Ammon's horn (tissue), 1 donor: ENCODE measurements at places on chromosomes 5 and 9.

GRCh38 chr5:73605223-73606087 is 20.5 kb upstream of the ARHGEF28 start:
- no peak for DNase-seq

DNA sequence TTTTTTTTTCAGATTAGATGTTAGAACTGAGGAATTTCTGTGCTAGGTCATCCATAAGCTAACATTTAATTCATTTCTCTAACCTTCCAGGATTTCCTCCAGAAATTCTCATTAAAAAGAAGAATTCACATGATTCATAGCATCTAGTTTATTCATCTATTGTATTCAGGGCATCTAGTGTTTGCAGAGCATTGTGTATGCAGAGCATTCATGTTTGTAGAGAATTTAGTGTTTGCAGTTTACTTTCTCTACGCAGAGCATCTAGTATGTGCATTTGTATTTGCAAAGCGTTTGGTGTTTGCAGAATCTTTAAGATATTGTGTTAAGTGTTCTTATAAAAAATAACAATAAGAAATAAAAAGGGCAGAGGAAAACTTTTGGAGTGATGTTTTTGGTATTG is 491.1 kb downstream of the MTRR start:
- no peak for DNase-seq

- no peak for DNase-seq
Observed at GRCh38 chr5:168755548-168756093, 176.5 kb upstream of the PANK3 start.

DNA sequence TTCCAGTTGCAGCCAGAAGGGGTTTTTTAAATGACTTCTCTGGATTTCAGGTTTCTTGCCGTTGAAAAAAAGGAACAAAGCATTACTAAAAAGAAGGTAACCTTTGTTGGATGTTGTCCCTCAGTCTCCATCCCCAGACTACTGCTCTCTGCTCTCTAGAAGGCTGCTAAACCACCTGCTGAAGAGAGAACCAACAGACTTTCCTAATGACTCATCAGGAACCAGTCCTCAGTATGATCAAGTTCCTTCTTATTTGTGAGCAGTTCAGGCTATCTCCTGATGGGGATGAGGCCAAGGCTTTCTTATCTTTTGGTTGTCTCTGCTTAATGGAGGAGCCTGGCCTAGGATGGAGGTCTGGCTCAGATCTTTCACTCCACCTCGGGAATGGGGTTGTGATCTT is 4.1 kb downstream of the KIF4B start:
- DNase-seq, result no peak

GRCh38 chr5:80077051-80077714 is 42.0 kb downstream of the THBS4 start:
- no peak for DNase-seq

- DNase-seq, result no peak
Observed at GRCh38 chr9:33381231-33381791, 21.1 kb downstream of the AQP7 start.

GRCh38 chr5:95884017-95884325 is 61.4 kb upstream of the GLRX start:
- no peak for DNase-seq

DNA sequence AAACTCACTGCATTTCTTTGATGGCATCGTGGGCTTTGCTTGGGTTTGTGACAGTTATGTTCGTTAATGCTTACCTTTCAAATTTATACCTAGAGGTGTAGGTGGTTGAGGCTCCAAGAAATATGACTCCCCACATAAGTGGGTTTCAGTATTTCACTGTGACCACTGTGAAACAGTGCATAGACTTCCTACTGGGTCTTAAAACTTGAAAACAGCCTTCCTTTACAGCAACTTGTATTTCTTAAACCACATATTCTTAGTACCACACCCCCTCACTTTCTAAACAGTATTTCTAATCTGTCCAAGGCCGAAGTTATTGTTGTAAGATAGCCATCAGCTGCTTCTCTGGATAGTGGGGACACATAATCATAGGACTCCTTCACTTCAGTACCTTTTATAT is 48.3 kb downstream of the TMEFF1 start:
- no peak for DNase-seq
